Endothelial cell (in vitro differentiated cells): ENCODE measurements at places on chromosomes 6 and 20. TPM values are rescaled to one million over a fixed set of nuclear protein-coding genes. Genes with fewer than 3 reads are reported as not detected.
A peak's percentile ranks its signal among the peaks of the same experiment; 100 is the strongest.

GRCh38 chr20:36672991-36673390 is 27.0 kb upstream of the SLA2 start:
- DNase-seq = no peak
- H3K4me1 ChIP-seq = no peaks in the 10 kb centered on the region
- peaks cover 7% of the 10 kb centered on the region for H3K36me3 ChIP-seq

GRCh38 chr6:157528931-157529653 is 148.1 kb downstream of the ZDHHC14 start:
- no peak overlapping the region for H3K27ac ChIP-seq
- H3K27me3 ChIP-seq = peaks cover 4% of the 10 kb centered on the region
- H3K4me3 ChIP-seq = no peak overlapping the region
- peaks cover 15% of the 10 kb centered on the region for H3K36me3 ChIP-seq

DNA sequence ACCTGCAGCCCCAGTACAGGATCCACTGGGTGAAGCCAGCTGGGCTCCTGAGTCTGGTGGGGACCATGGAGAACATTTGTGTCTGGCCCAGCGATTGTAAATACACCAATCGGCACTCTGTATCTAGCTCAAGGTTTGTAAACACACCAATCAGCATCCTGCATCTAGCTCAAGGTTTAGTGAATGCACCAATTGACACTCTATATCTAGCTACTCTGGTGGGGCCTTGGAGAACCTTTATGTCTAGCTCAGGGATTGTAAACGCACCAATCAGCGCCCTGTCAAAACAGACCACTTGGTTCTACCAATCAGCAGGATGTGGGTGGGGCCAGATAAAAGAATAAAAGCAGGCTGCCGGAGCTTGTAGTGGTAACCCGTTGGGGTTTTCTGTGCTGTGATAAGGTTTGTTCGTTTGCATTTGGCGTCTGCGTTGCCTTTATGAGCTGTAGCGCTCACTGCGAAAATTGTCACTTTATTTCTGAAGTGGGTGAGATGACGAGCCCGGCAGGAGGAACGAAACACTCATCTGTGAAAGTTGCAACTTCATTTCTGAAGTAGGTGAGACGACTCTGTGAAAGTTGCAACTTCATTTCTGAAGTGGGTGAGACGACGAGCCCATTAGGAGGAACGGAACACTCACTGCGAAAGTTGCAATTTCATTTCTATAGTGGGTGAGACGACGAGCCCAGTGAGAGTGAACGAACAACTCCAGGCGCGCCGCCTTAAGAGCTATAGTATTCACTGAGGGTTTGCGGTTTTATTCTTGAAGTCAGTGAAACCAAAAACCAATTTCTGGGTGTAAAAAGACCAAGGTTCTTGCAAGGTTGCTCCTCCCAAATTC is 31.1 kb downstream of the SERPINB6 start:
- no peaks in the 10 kb centered on the region for H3K36me3 ChIP-seq
- H3K4me3 ChIP-seq = no peak overlapping the region
- peaks cover 11% of the 10 kb centered on the region for H3K4me1 ChIP-seq

GRCh38 chr20:54107600-54108325 is 37.4 kb upstream of the BCAS1 start:
- H3K36me3 ChIP-seq = no peaks in the 10 kb centered on the region
- no peak overlapping the region for H3K4me3 ChIP-seq
- H3K27me3 ChIP-seq = no peaks in the 10 kb centered on the region
- DNase-seq = no peak
- no peak overlapping the region for H3K27ac ChIP-seq

DNA sequence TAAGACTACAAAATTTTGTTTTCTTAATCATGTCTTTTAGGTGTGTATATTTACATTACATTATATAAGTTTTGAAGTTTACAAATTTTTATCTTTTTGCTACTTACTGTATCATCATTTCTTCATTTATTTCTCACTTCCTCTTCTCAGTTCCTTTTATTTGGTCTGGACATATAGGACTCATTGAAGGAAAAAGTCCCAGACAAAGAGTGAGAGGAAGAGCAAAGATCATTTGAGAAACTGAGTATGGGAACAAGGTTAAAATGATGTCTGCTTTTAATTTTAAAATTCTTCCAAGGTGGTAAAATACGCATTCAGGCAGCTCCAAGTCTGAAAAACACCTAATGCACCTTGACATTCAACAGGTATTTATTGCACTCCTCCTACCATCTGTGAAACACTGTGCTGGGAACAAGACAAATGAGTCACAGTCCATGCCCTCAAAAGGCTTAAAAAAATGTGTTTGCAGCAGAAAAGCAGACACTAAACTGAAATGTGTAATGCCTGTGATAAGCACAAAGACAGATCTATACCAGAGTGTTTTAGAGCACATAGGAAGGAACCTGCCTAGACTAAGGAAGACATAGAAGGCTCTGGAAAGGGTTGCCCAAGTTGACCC is 63.2 kb downstream of the PKIB start:
- DNase-seq = no peak
- peaks cover 5% of the 10 kb centered on the region for H3K4me1 ChIP-seq
- H3K27ac ChIP-seq = no peak overlapping the region
- no peaks in the 10 kb centered on the region for H3K27me3 ChIP-seq
- peaks cover 16% of the 10 kb centered on the region for H3K36me3 ChIP-seq

DNA sequence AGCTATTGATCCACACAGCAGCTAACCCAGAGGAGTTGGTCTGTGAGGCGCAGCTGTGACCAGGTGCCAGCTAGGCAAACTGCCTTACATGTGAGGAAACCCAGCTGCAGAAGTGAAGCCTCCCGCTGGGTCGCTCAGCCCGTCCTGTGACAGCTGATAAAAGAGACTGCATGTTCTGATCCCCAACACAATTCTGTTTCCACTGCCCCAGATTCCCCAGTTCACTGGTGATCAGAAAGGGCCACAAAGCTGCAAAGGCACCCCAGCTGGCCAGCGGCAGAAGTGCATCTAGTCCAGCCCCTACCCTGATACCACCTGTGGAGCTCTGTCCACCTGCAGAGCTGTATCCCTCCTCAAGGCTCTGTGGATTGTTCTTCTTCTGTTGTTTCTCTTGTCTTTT is 64.5 kb downstream of the CTNNBL1 start:
- peaks cover 7% of the 10 kb centered on the region for H3K4me1 ChIP-seq
- peak; percentile 9 for DNase-seq
- H3K27ac ChIP-seq = no peak overlapping the region

DNA sequence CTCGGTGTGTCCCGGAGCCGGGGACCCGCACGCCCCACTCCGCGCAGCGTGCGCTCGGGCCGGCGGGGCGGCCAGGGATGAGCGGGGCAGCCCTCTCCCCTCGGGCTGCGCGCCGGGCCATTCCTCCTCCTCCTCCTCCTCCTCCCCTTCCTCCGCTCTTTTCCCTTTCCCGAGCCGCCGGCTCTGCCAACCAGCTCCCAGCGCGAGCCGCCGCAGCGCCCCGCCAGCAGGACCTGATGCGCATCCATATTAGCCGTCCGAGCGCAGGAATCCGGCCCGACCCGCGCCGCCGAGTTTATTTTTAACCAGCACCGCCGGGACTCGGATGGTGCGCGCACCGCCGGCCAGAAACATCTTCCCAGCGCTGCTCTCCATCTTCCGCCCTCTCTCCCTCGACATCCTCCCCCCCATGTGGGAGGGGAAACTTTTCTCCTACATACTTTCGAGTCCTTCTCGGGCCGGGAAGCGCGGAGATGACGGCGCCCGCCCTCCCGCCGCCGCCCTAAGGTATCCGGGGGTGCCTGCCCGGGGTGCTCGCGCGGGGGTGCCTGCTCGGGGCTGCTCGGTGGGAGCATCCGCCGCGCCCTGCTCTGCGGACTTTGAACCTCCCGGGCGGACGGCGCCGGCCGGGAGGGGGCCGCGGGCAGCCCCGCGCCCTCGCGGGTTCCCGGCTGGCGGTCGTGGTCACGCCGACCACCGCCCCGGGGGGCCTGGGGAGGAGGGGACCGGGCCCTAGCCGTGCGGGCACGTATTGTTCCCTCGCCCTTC is 619 bp downstream of the RREB1 start:
- no peaks in the 10 kb centered on the region for H3K36me3 ChIP-seq
- peak overlapping the region; percentile 94 for H3K4me3 ChIP-seq
- H3K4me1 ChIP-seq = peaks cover 31% of the 10 kb centered on the region
- DNase-seq = peak; percentile 62
- no peak overlapping the region for H3K27ac ChIP-seq

GRCh38 chr6:107786179-107786578 is 37.9 kb downstream of the SCML4 start:
- H3K4me3 ChIP-seq = no peak overlapping the region
- H3K27me3 ChIP-seq = peaks cover 6% of the 10 kb centered on the region
- no peak overlapping the region for H3K27ac ChIP-seq
- H3K4me1 ChIP-seq = no peaks in the 10 kb centered on the region
- H3K36me3 ChIP-seq = no peaks in the 10 kb centered on the region

- no peaks in the 10 kb centered on the region for H3K4me1 ChIP-seq
- no peak overlapping the region for H3K27ac ChIP-seq
- peaks cover 6% of the 10 kb centered on the region for H3K27me3 ChIP-seq
- H3K4me3 ChIP-seq = no peak overlapping the region
Observed at GRCh38 chr6:107786709-107787588, 37.2 kb downstream of the SCML4 start.

GRCh38 chr6:75935473-75935793 is 137.0 kb downstream of the IMPG1 start:
- no peak overlapping the region for H3K4me3 ChIP-seq
- no peak for DNase-seq
- H3K36me3 ChIP-seq = no peaks in the 10 kb centered on the region
- H3K27ac ChIP-seq = no peak overlapping the region
- H3K27me3 ChIP-seq = no peaks in the 10 kb centered on the region

- H3K4me3 ChIP-seq = no peak overlapping the region
- DNase-seq = no peak
- no peaks in the 10 kb centered on the region for H3K36me3 ChIP-seq
- peaks cover 13% of the 10 kb centered on the region for H3K4me1 ChIP-seq
Observed at GRCh38 chr6:159989492-159990480, 20.9 kb downstream of the IGF2R start.

GRCh38 chr6:15628499-15629131 is 34.2 kb downstream of the DTNBP1 start:
- H3K27me3 ChIP-seq = no peaks in the 10 kb centered on the region
- H3K36me3 ChIP-seq = no peaks in the 10 kb centered on the region
- H3K4me3 ChIP-seq = no peak overlapping the region

DNA sequence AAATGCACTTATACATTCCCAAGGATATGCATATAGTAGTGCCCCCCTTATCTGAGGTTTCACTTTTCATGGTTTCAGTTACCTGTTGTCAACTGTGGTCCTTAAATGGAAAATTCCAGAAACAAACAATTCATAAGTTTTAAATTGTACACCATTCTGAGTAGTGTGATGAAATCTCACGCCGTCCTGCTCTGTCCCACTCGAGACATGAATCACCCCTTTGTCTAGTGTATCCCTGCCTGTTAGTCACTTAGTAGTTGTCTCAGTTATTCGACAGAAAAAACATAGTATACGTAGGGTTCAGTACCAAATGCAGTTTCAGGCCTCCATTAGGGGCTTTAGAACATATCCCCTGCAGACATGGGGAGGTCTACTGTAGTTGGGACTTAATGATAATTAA is 57.0 kb downstream of the MAP1LC3A start:
- peaks cover 11% of the 10 kb centered on the region for H3K36me3 ChIP-seq
- no peak overlapping the region for H3K27ac ChIP-seq

DNA sequence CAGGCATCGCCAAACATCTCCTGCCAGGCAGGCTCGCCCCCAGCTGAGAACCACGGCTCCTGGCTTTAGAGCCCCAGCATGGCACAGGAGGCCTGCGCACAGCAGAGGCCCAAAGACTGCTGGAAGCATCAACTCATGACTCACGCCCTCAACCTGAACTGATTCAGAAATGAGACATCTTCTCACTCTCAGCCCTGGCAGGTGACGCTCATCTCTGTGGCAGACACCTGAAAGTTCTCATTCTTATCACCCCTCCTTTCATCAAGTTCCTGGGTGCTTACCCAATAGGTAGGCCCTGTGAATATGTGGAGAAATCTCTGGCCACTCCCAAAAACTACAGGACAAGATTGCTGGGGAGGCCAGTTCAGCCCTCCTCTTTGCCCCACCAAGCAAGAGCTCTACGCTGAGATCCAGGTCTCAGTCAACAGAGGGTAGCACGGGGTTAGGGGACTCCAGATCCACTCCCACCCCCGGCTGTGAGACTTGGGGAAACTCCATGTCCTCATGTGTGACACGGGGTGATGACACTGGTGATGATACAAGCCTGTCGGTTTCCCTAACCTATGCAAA is 11.3 kb downstream of the NFATC2 start:
- H3K36me3 ChIP-seq = peaks cover 3% of the 10 kb centered on the region
- H3K27ac ChIP-seq = no peak overlapping the region
- H3K4me3 ChIP-seq = no peak overlapping the region
- H3K4me1 ChIP-seq = peaks cover 4% of the 10 kb centered on the region
- DNase-seq = no peak

DNA sequence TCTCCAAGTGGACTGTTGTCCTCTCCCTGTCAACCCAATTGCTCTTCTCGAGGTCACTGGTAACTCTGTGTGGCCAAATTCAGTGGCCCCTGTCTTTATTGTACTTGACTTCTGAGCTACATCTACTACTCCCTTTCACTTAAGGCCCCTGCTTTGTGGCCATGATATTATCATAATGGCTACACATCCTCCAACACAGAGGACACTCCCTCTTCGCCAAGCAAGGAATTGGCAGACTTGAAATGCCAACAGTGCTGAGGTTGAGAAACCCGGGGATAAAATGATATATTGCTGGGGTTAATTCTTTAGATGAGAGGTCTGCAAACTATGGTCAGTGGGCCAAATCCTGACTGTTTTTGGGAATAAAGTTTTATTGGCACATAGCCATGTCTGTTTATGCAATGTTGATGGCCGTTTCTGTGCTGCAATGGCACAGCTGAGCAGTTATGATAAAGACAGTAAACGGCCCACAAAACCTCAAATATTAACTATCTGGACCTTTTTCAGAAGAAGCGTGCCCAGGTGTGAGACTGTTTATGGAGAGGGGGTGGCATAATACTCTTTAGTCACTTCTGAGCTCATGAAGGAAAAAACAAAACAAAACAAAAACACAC is 12.0 kb upstream of the MRPS10 start:
- no peaks in the 10 kb centered on the region for H3K27me3 ChIP-seq
- H3K4me3 ChIP-seq = no peak overlapping the region
- peaks cover 16% of the 10 kb centered on the region for H3K4me1 ChIP-seq
- H3K36me3 ChIP-seq = peaks cover 23% of the 10 kb centered on the region
- peak overlapping the region; percentile 15 for H3K27ac ChIP-seq
- no peak for DNase-seq

GRCh38 chr6:137843211-137843610 is 23.8 kb upstream of the TNFAIP3 start:
- no peak overlapping the region for H3K27ac ChIP-seq
- H3K27me3 ChIP-seq = peaks cover 3% of the 10 kb centered on the region
- no peak overlapping the region for H3K4me3 ChIP-seq
- DNase-seq = no peak
- H3K4me1 ChIP-seq = no peaks in the 10 kb centered on the region
- peaks cover 3% of the 10 kb centered on the region for H3K36me3 ChIP-seq

GRCh38 chr6:166465671-166466087 is 82.9 kb upstream of the MPC1 start:
- H3K27me3 ChIP-seq = peaks cover 12% of the 10 kb centered on the region
- H3K36me3 ChIP-seq = peaks cover 44% of the 10 kb centered on the region

GRCh38 chr20:62593616-62594015 is 48.7 kb upstream of the SLCO4A1 start:
- peaks cover 7% of the 10 kb centered on the region for H3K27me3 ChIP-seq
- DNase-seq = no peak
- H3K4me1 ChIP-seq = no peaks in the 10 kb centered on the region
- H3K4me3 ChIP-seq = no peak overlapping the region
- no peaks in the 10 kb centered on the region for H3K36me3 ChIP-seq
- H3K27ac ChIP-seq = no peak overlapping the region

PAK5 gene
- 0.10 TPM for total RNA-seq

LINC00237 gene
- total RNA-seq = not detected

HDGFL1 gene
- not detected for total RNA-seq

PACSIN1 gene
- total RNA-seq = 0.08 TPM

FAXC gene
- total RNA-seq = 2.2 TPM

SGK2 gene
- total RNA-seq = 0.85 TPM
